ENCODE measurements at places on chromosomes 3 and 15.

- no peak for DNase-seq
Observed at GRCh38 chr3:5191555-5192304, 4.2 kb downstream of the EDEM1 start.

GRCh38 chr3:127445581-127446343 lies 144.8 kb downstream of the TPRA1 start:
- DNase-seq: no peak

DNA sequence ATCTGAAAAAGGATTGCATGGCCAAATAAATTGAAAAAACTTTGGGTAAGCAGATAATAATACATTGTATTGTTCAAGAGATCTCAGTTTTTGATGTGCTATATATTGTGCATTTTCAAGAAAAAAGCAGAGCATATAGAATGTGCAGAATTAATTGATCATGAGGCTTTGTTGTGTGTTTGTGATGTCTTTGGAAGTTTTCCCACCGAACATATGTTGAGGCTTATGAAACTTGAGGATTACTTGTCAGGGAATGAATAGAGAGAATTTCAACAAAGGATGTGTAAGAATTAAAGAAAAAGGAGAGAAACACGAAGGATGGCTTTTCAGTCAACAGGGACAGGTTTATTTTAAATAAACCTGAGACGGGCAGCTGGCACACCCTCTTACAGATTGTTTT lies 232.5 kb upstream of the POU1F1 start:
- DNase-seq: no peak

- DNase-seq: no peak
Observed at GRCh38 chr3:65787340-65787739, 251.4 kb downstream of the MAGI1 start.

DNA sequence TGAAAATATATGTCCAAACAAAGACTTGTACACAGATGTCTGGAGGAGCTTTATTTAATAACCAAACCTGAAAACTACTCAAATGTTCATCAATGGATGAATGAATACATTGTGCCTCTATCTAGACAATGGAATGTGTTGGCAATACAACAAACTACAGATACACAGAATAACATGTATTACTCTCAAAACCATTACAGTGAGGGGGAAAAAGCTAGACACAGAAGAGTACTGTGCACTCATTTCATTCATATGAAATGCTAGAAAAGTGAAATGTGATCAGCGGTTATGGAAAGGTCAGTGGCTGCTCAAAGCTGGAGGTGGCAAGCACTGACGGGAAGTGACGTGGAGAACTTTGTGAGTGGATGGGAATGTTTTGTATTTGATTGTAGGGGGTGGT lies 13.2 kb downstream of the STOML1 start:
- DNase-seq: no peak

GRCh38 chr15:57728436-57728835 lies 21.9 kb downstream of the POLR2M start:
- no peak for DNase-seq

DNA sequence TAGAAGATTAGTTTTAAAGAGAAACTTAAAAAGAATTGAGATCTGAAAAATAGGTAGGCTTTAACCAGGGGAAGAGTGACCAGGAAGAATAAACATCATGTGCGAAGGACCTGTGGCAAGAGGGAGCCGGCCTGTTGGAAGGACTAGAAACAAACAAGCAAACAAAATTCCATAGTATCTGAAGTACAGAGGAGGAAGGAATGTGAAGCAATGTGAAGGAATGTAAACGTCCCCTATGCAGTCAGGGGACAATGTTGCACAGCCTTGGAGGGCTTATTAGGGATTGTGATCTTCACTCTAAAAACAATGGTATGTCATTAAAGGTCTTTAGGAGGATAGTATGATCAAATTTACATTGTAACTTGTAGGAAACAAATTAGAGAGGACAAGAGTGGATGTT lies 84.4 kb upstream of the PLCL2 start:
- no peak for DNase-seq

DNA sequence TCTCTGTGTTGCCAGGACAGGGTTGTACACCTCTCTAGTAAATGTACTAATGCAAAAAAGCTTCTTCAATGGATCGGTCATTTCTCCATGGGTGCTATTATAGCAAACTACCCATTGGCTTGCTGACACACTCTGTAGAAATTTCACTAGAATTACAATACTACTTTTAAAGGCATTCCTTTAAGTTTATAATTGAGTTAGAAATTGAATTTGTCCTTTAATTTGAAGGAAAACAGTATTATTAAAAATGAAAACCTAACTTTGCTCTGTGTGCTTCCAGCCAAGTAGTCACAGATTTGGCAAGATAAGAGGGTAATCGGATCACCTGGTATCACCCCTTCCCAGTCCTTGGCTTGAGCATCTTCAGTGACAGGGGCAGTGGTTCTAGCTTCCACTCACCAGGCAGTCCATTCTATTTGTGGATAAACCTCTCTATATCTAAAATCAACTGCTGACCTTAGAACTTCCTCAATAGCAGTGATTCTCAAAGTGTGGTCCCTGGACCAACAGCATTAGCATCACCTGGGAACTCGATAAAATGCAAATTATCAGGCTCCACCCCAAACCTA lies 93.2 kb downstream of the GHSR start:
- no peak for DNase-seq

DNA sequence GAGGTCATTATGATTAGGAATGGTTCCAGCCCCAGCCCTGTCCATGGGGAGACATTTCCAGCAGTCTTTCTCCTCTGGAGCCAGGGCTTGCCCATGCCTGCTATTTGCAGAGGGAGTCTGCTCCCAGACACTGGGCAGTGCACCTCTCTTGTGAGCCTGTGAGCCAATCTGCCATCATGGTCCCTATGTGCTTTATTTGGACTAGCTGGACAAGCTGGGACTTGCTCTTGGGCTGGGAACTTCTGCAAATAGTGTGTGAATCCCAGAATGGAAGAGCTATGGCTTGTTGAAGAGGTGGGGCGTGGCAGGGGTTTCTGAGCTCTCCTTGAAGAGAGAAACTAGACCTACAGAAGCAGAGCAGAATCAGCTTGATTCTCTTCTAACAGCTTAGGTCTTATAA lies 53.7 kb upstream of the KY start:
- no peak for DNase-seq

- no peak for DNase-seq
Observed at GRCh38 chr3:154324919-154325318, 632 bp upstream of the DHX36 start.

DNA sequence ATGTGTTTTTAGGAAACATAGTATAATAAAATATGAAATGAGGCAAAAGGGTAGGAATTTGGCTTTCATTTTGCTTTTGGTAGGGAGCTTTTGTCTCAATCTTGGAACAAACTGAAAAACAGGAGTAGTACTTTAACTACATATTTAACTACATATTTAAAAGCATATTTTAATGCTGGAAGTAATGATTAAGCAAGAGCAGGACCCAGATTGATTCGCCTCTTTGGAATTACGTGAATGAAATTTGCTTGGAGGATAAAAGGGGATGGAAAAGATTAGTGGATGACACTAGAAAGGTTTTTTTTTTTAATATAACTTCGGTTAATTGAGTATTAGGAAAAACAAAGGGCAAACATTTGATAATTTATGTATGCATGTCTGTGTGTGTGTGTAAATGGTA lies 11.2 kb upstream of the TMEM212 start:
- DNase-seq: no peak

DNA sequence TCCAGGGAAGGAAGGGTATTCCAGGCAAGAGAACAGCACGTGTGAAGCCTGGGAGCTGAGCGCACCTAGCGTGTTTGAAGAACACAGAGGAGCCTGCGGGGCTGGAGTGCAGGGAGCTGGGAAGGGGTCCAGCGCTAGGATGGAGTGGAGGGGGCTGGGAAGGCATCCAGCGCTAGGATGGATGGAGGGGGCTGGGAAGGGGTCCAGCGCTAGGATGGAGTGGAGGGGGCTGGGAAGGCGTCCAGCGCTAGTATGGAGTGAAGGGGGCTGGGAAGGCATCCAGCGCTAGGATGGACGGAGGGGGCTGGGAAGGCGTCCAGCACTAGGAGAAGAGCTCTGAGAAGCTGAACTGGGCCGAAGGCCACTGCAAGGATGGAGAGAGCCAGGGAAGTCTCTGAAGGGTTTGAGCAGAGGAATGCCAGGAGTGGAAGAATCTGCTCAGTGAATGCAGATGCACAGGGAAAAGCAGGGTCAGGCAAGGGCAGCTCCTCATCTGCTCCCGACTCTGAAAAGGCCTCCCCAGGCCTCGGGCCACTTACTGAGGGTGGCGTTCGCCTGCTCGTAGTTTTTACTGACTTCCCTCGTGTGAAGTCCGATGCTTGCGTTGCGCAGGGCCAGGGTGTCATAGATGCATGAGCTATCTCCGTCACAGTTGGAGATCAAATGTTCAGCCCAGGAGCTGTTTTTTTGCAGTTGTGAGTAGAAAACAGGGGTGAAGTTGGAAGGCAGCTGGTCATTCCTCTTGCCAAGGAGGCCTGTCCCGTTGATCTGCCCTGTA lies 39.8 kb downstream of the MUC20 start:
- DNase-seq: no peak

GRCh38 chr3:13092621-13093617 lies 19.7 kb upstream of the IQSEC1 start:
- DNase-seq: no peak

DNA sequence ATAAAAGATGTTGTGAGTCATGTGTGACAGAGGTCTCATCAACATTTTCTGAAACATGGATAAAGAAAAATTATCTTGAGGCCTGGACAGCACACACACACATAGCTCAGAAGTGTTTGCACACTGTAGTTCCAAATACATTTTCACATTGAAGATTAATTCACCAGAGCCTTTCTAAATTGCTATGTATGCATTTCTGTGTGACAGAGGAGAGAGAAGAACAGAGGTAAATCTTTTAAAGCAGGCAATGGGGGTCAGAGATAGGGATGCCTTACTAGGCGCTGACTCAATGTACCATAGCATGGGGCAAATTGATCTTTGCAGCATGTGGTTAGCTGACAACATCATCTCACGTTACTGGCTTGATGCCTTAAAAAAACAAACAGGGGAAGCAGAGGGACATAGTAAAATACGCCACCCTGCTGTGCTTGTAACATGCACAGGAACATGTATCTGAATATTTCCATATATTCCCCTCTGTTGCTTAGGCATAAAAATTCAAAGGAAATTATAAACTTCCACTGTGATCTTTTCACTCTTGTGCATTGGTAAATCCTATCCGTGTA lies 7.7 kb downstream of the POU1F1 start:
- DNase-seq: no peak

DNA sequence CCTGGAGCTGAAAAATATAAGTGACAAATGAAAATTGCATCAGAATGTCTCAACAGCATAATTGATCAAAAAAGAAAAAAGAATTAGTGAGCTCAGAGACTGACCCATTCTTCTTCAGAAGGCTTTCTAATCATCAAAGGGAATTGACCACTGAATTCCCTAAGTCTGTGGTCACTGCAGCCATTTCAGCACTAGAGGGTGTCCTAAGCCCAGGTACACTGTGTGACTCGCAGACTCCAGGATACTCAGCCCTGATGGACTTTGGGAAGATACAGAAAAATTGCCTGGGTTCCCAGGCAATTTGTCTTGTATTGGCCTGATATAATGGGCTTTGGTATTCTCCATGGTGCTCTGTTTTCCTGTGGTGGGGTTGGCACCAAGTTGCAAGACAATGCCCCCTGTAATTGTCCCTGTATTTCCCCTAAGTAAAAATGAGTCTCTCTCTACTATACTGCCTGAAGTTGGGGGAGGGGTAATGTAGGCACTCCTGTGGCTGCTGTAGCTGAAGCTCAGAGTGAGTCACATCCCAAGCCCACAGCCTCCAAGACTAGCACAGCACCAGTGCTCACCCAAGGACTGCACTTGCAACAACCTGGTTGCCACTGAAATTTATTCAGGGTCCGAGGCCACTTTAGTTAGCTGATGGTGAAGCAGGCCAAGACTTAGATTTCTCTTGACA lies 256.0 kb upstream of the STAC start:
- DNase-seq: no peak

DNA sequence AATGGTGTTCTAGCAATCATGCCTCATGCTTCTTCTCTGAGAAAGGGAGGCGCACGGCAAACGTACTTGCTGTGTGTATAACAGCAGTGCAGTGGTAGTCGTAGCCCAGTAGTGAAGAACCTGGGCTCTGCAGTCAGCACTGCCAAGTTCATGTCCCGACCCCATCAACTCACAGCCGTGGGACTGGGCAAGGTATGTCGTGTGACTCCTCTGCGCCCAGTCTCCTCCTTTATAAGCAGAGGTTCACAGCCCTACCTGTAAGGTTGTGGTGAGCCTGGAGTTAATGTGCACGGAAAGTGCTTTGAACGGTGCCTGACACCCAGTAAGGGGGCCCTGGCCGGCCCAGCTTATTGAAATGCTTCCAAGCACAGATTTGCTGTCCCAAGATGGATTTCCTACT lies 26.6 kb downstream of the EHD4 start:
- DNase-seq: no peak

- DNase-seq: no peak
Observed at GRCh38 chr3:106067711-106068110, 198.9 kb upstream of the CBLB start.

GRCh38 chr3:22239011-22239410 lies 488.0 kb upstream of the ZNF385D start:
- DNase-seq: no peak

DNA sequence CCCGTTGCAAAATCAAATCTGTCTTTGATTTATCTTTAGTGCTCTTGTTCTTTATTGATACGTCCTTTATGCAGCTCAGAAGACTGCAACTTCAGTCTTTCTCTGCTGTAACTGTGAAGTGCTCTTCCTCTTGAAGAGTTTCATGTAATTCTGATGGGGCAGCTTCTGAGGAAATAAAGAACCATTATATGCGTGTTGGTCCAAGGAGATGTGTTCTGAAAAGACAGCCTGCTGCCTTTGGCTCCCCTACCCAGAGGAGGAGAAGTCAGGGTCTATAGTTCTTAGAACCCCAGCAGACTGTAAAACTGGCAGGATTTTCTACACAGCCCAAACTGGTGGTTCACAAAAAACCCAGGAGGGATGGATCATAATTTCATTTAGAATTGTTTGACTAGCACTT lies 22.4 kb upstream of the ABHD10 start:
- no peak for DNase-seq

DNA sequence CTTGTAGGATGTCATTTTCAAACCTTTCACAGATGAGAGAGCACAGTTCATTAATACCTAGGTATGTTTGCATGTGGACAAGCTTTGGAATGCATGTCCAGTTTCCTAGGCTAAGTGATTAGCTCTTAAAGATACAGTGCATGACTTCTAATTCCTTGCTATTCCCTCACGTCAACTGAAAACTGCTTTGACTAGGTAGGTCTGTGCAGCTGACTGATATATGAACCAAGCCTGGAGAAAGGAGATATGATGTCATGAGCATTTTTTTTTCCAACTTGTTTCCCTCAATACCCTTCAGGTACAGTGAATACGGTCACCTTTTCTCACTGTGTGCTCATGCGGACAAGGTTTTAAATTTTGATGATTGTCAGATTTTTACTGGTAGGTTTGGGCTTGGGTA lies 41.6 kb upstream of the TASOR start:
- DNase-seq: no peak

- no peak for DNase-seq
Observed at GRCh38 chr3:152718810-152719209, 116.1 kb upstream of the P2RY1 start.

- DNase-seq: no peak
Observed at GRCh38 chr3:141341536-141341935, 26.8 kb upstream of the ZBTB38 start.

GRCh38 chr3:48592519-48593087 lies 2.5 kb downstream of the COL7A1 start:
- no peak for DNase-seq

- no peak for DNase-seq
Observed at GRCh38 chr15:56032373-56032772, 39.0 kb upstream of the NEDD4 start.

GRCh38 chr3:8154617-8155016 lies 347.0 kb upstream of the LMCD1 start:
- DNase-seq: no peak

- DNase-seq: no peak
Observed at GRCh38 chr3:4517093-4517492, 23.9 kb downstream of the ITPR1 start.
